ENCODE measurements at places on chromosomes 7 and 10.

DNA sequence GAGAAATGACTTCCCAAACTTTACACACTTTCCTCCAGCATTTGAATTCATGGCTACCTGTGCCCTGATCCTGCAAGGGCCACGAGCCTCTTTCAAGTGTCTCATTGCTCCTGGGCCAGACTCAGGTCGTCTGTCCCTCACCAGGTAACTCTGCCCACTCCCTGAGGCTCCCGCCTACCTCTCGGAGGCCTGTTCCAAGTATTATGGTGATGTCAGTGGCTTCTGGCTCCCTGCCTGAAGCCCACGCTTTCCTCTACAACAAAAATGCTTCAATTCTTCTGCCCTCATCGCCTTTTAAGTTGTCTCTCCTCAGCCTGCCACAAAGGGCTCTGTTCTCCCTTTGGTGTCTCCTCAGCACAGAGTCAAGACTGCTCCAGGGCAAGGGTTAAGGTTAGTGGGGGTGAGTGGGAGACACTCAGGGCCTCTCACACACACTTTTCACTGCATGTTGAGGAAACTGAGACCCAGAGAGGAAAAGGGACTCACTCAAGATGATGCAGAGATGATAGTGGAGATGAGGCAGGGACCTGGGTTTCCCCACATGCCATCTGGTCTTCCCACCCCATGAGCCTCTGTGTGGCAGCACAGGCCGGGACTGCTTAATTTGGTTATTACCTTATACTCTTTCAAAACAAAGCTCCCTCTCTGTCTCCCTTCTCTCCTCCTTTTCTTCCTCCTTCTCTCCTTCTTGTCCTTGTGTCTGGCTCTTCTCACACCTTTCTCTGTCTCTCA is 28.3 kb upstream of the EGR2 start:
- DNase-seq, result no peak

- DNase-seq, result no peak
These were observed 47.6 kb upstream of the PDCD4 start for GRCh38 chr10:110824152-110824441.

DNA sequence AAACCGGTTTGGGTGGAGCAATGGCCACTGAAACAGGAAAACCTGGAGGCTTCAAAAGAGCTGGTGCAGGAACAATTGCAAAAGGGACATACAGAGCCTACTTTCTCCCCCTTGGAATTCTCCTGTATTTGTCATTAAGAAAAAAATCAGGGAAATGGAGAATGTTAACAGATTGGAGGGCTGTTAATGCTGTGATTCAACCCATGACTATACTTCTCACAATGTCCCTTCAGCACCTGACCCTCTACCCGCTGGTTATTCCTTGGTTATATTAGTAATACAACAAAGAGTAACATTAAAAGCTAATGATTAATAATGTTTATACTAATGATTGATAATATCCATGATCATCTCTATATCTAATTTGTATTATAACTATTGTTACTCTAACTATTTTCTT is 34.4 kb upstream of the AKR1C2 start:
- no peak for DNase-seq

- DNase-seq, result no peak
These were observed 529.8 kb upstream of the IGFBP3 start for GRCh38 chr7:46450886-46451285.

GRCh38 chr7:46544396-46545008 is 623.4 kb upstream of the IGFBP3 start:
- DNase-seq, result no peak

GRCh38 chr7:12893292-12893691 is 205.9 kb downstream of the ARL4A start:
- DNase-seq, result no peak

- no peak for DNase-seq
These were observed 6.9 kb downstream of the BZW2 start for GRCh38 chr7:16652888-16653287.

DNA sequence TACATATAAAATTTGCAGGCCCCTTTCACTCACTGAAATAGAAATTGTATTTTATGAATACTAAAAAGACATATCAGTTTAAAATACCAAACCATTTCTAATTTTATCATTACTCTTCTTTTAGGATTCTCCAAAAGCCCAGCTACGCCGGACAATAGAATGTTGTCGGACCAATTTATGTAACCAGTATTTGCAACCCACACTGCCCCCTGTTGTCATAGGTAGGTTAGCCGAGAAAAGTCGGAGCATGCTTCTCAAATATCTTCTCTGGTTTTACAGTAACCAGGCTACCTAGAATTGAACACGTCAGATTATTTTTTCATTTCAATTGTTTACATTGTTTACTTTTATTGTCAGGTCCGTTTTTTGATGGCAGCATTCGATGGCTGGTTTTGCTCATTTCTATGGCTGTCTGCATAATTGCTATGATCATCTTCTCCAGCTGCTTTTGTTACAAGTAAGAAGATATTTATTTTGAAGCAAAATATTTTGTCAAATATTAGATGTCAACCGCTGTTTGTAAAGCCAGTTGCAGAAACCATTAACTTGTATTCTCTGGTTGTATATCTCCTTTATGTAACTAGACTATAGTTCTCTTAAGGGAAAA is 57.6 kb downstream of the MMRN2 start:
- DNase-seq, result peak; percentile 11

DNA sequence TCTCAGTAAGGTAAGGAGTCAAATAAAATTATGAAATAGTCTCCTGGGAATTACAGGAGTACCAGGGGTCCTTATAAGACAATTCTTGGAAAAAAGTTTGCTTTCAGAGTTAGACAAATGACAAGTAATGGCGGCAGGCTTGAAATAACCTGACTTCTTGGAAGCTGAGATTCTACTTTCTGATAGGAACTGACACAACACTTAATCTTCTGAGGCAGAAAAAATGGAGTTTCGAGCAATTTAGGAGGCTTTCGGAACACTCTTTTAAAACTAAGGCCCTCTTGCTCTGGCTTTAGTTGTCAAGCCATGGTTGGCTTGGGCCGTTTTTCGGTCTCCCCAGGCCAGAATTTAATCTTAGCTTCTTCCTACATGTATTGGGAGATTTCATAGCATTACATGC is 260.0 kb downstream of the GATA3 start:
- no peak for DNase-seq

- no peak for DNase-seq
These were observed 3.2 kb downstream of the BEND7 start for GRCh38 chr10:13525663-13526062.

- no peak for DNase-seq
These were observed 443 bp downstream of the MYOF start for GRCh38 chr10:93481637-93482144.

DNA sequence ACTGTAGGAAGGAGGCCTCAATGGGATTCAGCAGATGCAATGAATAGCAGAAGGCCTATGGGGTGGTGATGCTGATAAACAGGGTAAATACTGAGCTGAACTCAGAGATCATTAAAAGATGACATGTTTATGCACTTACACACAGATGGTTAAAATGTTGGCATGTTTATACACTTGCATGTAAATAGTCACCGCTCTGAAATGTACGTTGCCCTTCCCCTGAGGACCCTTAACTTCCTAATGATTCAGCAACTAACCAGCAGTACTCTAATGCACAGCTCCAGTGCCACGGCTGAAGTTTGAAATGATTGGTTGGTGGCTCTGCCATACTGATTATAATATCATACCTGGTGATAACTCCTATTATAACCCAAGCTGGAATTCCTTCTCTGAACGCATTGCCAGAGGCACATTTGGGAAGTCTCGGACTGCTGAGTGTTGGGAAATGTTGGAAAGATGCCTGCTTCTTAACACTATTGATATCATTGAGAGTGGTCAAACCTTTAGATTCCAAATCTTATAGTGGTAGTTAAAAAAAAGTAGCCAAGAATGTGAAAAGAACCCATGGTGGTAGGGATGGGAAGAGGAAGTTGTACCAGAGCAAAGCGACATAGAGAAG is 3.7 kb upstream of the CAV1 start:
- no peak for DNase-seq
